Breast epithelium (tissue), 4 donors: ENCODE measurements at places on chromosomes 3 and 15.

GRCh38 chr3:104939196-104939595 lies 427.5 kb upstream of the ALCAM start:
- no peak for DNase-seq

- no peak for DNase-seq
Measured at GRCh38 chr15:39326306-39326975, 254.4 kb upstream of the THBS1 start.

GRCh38 chr3:187739094-187739560 lies 6.1 kb downstream of the BCL6 start:
- DNase-seq = no peak

DNA sequence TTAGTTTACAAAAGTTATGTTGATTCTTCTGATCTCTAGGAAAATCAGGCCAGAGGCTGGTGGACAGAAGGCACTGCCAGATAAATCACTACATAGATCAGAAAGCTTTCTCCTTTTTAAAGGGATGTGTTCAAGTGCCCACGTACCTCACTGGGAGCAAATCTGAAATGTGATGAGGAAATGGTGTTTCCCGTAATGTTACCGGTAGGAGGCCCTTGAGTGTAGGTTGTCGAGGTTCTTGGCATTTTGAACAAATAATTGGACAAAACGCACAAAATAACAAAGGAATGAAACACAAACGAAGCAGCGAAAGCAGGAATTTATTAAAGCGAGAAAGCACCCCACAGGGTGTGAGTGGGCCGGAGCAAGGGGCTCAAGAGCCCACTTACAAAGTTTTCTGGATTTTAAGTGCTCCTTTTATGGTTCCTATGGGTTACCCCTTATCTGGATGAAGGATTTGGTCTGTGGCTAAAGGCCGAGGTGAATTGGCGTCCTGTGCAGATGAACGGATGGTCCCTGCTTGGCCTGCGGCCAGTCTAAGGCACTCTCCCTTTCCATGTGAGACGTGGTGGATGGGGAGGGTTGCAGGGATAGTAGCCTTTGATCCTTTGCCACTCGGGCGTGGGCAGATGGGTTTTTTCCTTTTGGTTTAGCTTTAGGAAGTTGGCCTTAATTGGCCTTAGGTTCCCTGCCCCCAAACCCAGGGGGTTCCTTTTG lies 1.0 kb downstream of the SNX1 start:
- DNase-seq = no peak

GRCh38 chr15:30962659-30963058 lies 28.8 kb downstream of the MTMR10 start:
- DNase-seq = no peak

GRCh38 chr15:87633525-87633924 lies 623.0 kb downstream of the NTRK3 start:
- no peak for DNase-seq

DNA sequence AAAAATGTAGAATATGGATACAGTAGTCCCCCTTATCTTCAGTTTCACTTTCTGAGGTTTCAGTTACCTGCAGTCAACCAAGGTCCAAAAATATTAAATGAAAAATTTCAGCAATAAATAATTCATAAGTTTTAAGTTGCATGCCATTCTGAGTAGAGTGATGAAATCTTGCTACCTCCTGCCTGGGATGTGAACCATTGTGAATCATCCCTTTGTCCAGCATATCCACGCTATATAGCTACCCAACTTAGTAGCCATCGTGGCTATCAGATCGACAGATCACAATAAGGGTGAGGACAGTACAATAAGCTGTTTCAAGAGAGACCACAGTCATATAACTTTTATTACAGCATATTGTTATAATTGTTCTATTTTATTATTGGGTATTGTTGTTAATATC lies 1.2 kb upstream of the LARS2 start:
- DNase-seq = no peak

GRCh38 chr3:45993421-45994027 lies 2.1 kb downstream of the FYCO1 start:
- DNase-seq = no peak

DNA sequence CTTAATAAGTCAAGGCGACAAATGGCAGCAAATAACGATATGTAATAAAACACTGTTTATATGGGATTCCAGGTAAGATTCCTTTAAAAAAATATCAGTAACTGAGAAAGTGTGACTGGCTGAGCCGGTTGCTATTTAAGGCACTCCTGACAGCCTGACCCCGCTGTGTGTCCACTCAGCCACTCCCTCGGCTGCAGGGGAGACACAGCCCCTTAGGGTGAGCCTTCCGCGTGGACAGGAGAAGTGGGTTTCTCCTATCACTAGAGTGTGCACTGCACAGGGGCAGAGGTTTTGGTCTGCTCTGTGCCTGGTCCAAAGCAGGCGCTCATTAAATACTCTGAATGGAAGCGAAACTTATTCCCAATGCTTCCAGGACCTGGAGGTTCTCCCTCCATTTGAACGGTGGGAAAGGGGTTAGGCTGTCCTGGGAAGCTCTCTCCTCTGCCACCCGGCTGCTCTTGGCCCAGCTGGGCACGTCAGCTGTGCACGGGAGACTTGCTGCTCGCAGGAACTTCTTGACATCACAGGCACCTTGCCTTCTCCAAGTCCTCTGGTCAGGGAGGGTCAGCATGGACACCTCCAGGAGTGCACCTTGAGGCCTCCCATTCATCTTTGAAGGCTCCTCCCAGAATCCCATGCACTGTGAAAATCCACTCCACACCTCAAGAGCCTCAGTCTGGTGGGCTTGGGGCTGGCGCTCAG lies 43.3 kb upstream of the SLCO2A1 start:
- peak; percentile 3 for DNase-seq

GRCh38 chr3:77068808-77069207 lies 28.9 kb downstream of the ROBO2 start:
- DNase-seq = no peak
